NCI-H2029 (cell line): ENCODE measurements at places on chromosomes 2 and 18.
A peak's percentile ranks its signal among the peaks of the same experiment; 100 is the strongest.

GRCh38 chr2:225472161-225472560 is 72.7 kb downstream of the NYAP2 start:
- DNase-seq: no peak

- peak; percentile 18 for DNase-seq
Observed at GRCh38 chr2:235595422-235596010, 101.7 kb downstream of the AGAP1 start.

DNA sequence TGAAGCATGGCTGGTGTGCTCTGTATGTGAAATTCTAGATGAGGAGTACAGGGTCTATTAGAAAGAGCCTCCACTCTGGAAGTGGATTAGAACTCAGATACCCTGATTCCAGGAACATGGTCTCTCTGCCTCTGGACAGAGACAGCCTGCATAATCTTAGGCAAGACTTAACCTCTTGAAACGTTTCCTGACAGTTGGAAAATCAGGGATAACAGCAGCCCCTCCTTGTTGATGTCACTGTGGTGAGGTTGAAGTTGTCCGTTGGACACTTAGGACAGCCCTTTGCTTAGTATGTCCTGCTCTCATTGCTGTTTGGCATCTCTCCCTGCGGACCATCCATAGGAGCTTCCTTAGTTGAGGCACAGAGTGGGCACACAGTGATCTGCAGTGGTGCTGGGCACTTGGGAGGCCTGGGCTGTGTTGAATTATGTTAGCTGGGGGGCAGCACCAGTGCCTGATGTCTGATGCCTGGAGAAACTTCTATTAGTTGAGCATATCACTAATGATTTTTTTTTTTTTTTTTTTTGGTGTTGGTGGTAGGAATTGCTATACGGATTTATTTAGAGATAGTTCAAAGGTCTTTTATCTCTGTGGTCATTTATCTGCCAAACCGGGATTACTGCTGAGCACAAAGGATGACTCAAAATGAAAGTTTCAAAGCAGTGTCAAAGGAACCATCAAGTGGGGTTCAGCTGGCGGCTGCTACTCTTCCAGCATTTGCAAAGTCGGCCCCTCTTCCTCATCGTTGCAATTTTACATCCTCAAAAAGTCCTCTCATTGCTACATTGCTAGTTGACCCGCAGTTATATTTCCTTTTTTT is 28.8 kb downstream of the SETBP1 start:
- no peak for DNase-seq

GRCh38 chr2:150426315-150426714 is 61.2 kb downstream of the RND3 start:
- DNase-seq: no peak

DNA sequence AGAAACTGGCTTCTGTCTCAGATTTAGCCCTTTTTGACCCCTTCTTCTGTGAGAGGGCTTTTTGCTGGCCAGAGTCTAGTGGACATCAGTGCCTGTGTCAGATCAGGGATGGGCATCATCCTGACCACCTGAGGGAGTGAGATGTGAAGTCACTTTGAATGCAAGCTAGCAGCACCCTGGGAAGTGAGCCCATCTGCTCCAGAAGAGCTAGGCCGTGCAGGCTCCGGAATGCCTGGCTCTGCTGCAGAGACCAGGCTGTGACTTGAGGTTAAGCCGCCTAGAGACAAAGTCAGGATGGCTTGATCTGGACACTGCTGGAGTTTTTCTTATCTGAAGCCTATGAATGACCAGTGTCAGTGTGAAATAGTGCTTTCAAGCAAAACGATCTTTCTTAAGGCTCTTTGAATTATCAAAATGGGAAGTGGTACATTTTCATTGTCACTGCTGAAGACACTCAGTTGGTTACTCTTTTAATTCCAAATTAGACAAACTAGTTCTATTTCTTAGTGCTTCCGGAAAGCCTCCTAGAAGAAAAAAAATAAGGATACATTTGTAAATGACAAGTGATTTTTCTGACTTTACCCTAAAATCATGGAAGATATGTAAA is 20.8 kb downstream of the DGUOK start:
- no peak for DNase-seq

DNA sequence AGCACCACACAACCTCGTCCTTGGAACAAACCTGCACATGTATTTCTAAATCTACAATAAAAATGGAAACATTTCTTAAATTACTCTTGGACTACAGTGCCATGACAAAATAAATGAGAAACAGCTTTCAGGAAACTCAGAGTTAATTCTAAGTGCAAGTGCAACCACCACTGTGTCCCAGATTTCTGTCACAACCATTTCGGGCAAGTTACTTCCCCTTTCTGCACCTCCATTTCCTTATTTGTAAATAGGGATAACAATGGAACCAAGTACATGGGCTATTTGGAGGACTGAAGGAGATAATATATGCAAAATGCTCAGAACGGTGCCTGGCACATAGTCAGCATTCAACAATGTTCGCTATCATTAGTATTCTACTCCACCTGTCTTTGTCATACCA is 93.2 kb downstream of the CACNB4 start:
- DNase-seq: no peak

DNA sequence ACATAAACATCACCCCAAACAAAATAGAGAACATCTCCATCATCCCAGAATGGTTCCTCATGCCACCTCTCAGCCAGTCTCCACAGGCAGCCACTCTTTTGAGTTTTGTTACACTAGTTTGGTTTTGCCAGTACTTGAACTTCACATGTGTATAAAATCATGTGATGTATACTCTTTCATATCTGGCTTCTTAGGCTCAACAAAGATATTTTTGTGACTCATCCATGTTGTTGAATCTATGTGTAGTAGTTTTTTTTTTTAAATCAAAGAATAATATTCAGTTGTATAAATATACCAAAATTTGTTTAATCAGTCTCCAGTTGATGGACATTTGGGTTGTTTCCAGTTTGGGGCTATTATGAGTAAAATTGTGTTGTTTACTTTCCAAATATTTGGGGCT is 75.9 kb downstream of the PMS1 start:
- no peak for DNase-seq

DNA sequence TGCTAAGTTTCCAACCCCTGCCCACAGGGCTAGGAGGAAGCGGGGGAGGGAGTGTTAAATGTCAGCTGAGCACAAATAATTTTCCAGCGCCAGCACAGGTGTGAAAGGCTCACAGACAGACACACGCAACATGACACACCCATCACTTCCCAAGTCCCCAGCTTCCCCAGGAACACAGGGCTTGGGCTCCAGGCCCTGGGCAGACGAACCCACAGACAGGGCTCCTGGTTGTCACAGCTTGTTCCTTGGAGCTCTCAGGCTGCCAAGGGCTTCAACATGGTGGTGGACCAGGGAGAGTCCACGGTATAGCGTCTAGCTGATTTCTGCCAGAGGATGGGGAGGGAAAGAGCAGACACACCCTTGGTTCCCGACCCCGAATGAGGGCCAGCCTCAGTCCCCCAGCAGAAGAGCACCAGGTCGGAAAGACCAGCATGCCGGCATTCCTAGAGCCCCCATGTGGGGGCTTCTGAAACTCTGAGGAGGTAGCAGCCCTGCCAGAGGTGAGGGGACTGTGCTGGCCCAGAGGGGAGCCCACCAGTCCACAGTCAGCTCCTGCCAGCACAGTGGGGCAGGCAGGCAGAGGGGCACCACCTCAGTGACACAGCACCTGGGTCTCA is 1.9 kb downstream of the DUSP2 start:
- no peak for DNase-seq

GRCh38 chr2:164015328-164016123 is 279.7 kb upstream of the FIGN start:
- DNase-seq: no peak

DNA sequence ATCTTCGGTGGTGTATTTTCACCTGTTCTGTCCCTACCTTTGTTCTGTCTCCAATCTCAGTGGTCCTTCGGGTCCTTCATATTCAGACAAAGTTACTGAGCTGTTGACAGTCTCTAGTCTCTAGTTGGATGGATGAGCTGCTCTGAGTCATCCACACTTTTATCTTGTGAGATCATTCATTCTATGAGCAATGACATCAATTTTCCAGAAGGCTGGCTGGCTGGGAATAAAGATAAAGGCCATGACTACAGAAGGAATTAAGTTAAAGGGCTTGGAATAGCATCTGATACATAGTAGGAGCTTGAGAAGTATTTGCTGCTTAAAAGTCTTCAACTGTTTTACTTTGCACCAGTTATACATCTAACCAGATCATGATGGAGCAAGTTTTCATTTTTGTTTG is 43.1 kb upstream of the SLC39A10 start:
- DNase-seq: no peak

- DNase-seq: no peak
Observed at GRCh38 chr2:56012221-56012765, 88.7 kb upstream of the EFEMP1 start.

GRCh38 chr2:7953195-7953594 is 728.7 kb upstream of the ID2 start:
- no peak for DNase-seq

- peak; percentile 47 for DNase-seq
Observed at GRCh38 chr18:62450546-62451410, 72.0 kb upstream of the ZCCHC2 start.

DNA sequence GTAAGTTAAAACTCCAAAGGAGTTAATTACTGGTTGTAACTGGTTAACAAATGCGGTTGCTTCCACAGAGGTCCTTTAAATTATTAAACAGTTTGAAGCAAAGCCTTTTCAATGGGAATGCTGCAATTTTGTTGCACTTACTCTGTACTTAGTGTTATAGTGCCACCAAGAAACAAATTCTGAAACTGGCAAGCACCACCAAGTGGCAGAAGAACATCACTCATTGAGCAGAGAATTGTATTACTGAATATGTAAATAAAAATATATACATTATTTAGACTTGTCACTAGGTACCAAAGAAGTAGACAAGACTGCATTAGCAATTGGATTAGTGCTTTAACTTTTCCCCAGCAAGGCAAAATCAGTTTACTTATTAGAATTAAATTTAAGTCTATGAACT is 2.6 kb upstream of the TMEFF2 start:
- no peak for DNase-seq
